ENCODE measurements at places on chromosomes 16 and 17. TPM values are rescaled to one million over a fixed set of nuclear protein-coding genes. Genes with fewer than 3 reads are reported as not detected.

- no peaks in the 10 kb centered on the region for H3K36me3 ChIP-seq
- H3K4me1 ChIP-seq: no peaks in the 10 kb centered on the region
- H3K27ac ChIP-seq: no peak overlapping the region
- H3K4me3 ChIP-seq: no peak overlapping the region
- no peak for DNase-seq
Observed at GRCh38 chr16:66639091-66639885, 34.8 kb downstream of the CMTM3 start.

GRCh38 chr16:73956587-73957494, 339.8 kb upstream of the PSMD7 start:
- H3K27ac ChIP-seq: no peak overlapping the region
- peak; percentile 9 for DNase-seq
- no peak overlapping the region for H3K4me3 ChIP-seq

DNA sequence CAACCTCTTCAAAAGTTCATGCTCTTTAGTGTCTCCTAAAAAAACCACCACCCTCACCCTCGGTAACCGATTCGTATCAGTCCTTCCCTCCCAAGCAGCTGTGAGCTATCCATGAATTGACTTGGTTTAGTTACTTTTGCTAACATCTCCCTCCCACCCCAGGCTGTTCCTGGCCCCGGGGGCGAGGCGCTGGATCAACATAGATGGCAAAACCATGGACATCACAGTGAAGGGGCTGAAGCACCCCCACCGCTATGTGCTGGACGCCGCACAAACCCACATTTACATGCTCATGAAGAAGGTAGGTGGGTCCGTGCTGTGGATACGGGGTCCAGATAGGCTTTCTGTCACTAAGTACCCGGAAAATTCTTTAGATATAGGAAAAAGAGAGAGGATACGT, 66.8 kb downstream of the RGS9 start:
- no peak for DNase-seq
- H3K4me3 ChIP-seq: no peak overlapping the region
- H3K36me3 ChIP-seq: peaks cover 43% of the 10 kb centered on the region
- peaks cover 15% of the 10 kb centered on the region for H3K4me1 ChIP-seq
- H3K27me3 ChIP-seq: no peaks in the 10 kb centered on the region

- DNase-seq: no peak
- H3K27ac ChIP-seq: no peak overlapping the region
- peaks cover 34% of the 10 kb centered on the region for H3K4me1 ChIP-seq
- no peak overlapping the region for H3K4me3 ChIP-seq
- no peaks in the 10 kb centered on the region for H3K27me3 ChIP-seq
Observed at GRCh38 chr16:53766304-53767016, 62.5 kb downstream of the FTO start.

- H3K4me1 ChIP-seq: no peaks in the 10 kb centered on the region
- no peaks in the 10 kb centered on the region for H3K36me3 ChIP-seq
- no peaks in the 10 kb centered on the region for H3K27me3 ChIP-seq
- no peak overlapping the region for H3K4me3 ChIP-seq
Observed at GRCh38 chr17:9932491-9932890, 27.4 kb upstream of the RCVRN start.

- no peak for DNase-seq
- H3K4me1 ChIP-seq: no peaks in the 10 kb centered on the region
- H3K27ac ChIP-seq: no peak overlapping the region
- no peak overlapping the region for H3K4me3 ChIP-seq
- H3K27me3 ChIP-seq: peaks cover 18% of the 10 kb centered on the region
Observed at GRCh38 chr17:33990943-33991706, 264.0 kb upstream of the CCL2 start.

- H3K27ac ChIP-seq: no peak overlapping the region
- H3K4me3 ChIP-seq: no peak overlapping the region
- no peaks in the 10 kb centered on the region for H3K27me3 ChIP-seq
- peaks cover 45% of the 10 kb centered on the region for H3K36me3 ChIP-seq
- H3K4me1 ChIP-seq: peaks cover 12% of the 10 kb centered on the region
Observed at GRCh38 chr17:1000597-1001461, 3.9 kb downstream of the TIMM22 start.

DNA sequence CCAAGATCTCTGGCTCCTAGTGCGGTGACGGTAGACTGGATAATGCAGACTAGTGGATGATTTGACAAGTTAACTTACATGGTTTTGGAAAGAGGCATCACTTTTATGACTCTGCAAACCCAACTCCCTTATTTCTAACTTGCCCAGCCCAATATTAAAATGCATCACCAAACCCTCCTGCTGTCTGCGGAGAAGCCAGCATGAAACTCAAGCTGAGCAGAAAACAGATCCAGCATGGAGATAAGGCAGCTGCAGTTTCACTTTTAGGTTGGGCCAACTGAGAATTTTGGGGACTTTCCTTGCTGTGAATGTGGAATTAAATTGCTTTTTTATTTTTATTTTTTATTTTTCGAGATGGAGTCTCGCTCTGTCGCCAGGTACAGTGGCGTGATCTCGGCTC, 27.8 kb downstream of the CDH1 start:
- peaks cover 13% of the 10 kb centered on the region for H3K27me3 ChIP-seq
- no peaks in the 10 kb centered on the region for H3K36me3 ChIP-seq
- peaks cover 43% of the 10 kb centered on the region for H3K4me1 ChIP-seq
- H3K4me3 ChIP-seq: peak overlapping the region; percentile 45
- DNase-seq: peak; percentile 61

ABCA9 gene
- not detected for total RNA-seq

EPN3 gene
- not detected for total RNA-seq

CD300H gene
- total RNA-seq: not detected

Data from activated T-helper 2 cell treated with anti-CD3 and anti-CD28 coated beads, Interferon-gamma antibody, Interleukin-2, Interleukin-4, amounts not matched to agents 10 μg/mL and 5 μg/mL and 100 μg/mL, durations not matched to agents 14 hours and 24 hours and 36 hours (primary cell).